ENCODE measurements at places on chromosomes 16 and 17.

DNA sequence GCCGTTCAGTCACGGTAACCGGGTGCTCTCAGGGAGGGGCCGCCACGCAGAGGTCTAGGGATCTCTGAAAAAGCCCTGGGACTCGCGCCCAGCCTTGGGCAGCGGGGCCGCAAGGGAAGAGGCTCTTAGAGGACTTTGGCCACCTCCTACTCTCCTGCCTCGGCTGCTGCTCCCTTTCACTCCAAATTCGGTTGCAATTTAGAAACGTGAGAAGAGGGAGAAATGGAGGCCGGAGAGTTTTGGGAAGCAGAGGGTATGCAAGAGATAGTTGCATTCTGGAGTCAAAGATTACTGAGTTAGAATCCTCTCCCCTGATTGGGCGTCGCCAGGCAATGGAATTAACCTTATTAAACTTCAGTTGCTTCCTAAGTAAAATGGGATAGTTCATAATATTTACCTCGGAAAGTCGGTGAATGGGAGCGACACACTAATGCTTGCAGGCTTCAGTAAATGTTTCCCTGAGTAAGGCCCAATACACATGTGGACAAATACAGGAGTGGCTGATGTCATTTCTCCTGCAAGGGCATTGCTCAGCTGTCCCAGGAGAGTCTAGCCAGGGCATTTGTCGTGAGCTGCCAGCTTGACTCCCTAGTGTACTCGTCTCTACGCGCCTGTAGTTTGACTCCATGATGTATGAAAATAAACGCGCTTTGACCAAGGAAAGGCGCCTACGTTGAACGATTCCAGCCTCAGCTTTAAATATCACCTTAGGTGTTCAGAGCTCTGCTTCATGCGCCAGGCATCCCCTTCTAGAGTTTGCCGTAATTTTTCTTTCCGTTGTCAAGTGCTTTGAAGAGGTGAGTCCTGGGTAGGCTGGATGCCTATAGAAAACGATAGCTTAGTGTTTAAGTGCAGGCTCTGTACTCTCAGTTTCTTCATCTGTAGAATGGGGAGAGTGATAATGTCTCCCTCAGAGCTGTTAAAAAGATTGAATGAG lies 667 bp downstream of the OGFOD1 start:
- DNase-seq = peak; percentile 49

DNA sequence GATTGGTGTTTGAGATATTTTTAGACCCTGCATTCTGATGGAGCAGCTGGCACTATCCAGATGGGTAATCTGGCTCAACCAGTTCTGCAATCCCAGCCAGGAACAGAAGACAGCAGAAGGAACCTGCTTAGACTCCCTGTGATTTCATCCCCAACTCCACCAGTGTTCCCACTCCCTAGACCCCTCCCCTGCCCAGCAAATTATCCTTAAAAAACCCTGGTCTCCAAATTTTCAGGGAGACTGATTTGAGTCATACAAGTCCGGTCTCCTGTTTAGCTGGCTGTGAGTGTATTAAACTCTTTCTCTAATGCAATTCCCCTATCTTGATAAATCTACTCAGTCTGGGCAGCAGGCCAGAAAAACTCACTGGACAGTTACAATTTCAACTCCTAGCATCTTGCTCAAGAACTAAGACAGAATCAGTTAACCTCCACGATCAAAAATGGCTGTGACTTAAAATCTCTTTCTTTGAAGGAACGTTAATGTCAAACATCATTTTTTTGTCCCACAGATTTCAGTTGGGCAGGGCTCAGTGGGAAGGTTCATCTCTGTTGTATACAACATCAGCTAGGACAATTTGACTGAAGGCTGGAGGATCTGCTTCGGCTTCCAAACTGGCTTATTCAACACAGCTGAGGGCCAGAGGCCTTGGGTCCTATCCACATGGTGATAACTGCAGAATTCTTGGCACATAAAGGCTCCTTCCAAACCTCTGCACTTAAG lies 4.9 kb upstream of the RBL2 start:
- DNase-seq = no peak

DNA sequence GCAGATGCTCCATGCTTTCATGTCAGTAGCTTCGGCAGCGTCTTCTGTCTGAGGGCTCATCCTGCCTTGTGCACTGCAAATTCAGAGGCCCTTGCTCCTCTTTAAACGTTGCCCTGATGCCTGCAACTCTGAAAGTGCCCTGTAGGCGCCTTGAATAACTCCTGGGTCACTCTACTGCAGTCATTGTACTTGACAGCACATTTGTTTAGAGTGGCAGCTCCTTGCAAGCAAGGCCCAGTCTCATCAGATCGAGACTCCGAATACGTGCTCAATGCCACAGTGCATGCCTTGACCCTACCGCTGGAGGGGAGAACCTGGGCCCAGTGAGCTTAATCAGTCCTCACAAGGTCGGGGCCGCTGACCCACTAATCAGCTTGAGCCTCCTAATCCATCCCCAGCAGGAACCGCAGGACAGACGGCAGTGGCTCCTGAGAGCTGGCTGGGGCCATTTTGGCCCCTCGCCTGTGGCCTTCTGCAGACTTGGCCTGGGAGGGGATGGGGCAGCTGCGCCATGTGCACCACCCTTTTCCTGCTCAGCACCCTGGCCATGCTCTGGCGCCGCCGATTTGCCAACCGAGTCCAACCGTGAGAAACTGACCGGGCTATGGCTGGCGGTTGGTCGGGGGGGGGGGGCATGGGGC lies at the start of gene PRCD:
Gene PRCD, plus strand, starts transcription at position 414 of the 641 bp plus-strand sequence. Its CDS starts 98 bp downstream, at position 512.
- DNase-seq = no peak

DNA sequence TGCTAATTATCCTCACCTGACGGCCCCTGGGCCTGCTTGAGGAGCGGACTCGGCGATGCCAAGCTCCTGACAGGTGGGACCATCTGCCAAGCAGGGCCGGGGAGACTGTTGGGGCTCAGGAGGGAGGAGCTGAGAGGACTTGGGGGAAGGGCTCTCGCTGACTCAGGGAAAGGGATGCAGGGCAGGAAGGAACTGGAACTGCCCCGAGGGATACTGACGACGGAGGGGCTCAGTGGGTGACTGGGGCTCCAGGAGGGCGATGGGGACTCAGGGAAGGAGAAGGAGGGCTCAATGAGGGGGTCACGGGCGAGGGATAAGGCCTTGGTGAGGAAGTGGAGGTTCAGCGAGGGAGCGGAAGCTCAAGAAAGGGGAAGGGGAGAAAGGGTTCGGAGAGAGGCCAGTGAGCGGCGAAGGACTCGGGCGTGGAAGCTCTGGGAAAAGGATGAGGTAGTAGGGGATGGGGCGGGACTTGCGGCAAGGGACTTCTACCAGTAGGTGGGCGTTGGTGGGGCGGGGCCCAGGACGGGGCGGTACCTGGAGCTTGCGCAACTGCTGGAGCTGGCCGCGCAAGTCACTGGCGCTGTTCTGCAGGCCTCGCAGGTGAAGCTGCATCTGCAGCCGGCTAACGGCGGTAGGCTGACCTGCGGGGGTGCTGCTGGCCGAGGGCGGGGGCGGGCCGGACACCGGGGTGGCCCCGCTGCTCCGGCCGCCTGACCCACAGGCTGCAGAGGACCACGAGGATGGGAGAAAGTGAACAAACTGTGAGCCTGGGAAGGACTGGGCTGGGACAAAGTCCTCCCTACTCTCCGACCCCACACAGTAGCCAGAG lies 46.5 kb downstream of the SRCIN1 start:
- peak; percentile 92 for DNase-seq

DNA sequence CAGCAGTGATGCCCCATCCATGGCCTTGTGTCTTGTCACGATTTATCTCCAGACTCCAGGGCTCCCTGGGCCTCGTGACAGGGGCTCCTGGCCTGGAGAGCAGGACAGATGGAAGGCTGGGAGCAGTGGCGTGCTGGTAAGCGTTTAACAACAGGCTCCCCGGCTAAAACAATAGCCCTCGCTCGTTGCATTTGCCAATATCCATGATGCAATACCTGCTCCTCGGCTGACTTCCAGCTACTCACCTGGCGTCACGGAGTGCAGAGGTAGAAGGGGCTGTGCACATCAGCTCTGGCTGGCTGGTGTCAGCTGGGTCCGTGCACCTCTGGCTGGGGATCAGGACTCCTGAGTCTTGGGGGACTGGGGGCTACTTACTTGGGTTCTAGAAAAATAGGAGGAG lies 1.5 kb upstream of the BICDL2 start:
- DNase-seq = no peak

GRCh38 chr17:58284613-58285421 lies 4.1 kb upstream of the MPO start:
- DNase-seq = peak; percentile 32

DNA sequence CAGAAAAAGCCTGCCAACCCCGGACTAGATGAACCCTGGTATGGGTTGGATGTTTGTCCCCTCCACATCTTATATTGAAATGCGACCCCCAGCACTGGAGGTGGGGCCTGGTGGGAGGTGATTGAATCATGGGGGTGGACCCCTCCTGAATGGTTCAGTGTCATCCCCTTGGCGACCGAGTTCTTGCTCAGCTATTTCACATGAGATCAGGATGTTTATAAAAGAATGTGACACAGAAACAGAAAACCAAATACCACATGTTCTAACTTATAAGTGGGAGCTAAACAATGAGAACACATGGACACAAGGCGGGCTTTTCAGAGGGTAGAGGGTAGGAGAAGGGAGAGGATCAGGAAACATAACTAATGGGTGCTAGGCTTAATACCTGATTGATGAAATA lies 576.0 kb upstream of the HSBP1 start:
- DNase-seq = no peak

- DNase-seq = no peak
Observed at GRCh38 chr17:68711858-68712257, 110.7 kb upstream of the FAM20A start.

DNA sequence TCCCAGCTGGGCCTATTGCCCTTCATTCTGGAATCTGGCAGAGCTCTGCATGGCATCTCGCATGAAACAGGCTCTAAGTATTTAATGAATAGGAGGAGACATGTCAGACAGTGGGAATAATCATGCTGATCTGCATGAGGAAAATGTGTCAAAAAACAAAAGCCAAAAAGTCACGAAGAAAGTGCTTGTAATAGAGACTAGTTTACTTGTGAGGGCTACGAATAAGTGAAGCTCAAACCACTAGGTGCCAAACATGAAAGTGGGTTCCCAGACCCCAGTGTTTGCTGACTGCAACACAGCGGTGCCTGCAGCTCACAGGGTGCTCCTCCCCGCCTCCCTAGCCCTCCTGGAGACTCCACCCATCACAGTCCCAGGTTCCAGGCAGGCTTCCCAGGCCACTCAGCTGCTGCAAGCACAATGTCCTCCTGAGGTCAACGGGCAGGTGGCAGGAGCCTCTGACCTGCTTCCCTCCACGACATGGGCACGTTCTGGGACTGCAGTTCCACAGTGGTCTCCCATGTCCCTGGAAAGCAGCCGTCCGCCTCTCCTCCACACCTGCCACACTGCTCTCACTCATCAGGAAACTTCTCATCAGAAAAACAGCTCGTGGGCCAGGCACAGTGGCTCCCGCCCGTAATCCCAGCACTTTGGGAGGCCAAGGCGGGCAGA lies 96.5 kb downstream of the ANKRD11 start:
- DNase-seq = no peak

DNA sequence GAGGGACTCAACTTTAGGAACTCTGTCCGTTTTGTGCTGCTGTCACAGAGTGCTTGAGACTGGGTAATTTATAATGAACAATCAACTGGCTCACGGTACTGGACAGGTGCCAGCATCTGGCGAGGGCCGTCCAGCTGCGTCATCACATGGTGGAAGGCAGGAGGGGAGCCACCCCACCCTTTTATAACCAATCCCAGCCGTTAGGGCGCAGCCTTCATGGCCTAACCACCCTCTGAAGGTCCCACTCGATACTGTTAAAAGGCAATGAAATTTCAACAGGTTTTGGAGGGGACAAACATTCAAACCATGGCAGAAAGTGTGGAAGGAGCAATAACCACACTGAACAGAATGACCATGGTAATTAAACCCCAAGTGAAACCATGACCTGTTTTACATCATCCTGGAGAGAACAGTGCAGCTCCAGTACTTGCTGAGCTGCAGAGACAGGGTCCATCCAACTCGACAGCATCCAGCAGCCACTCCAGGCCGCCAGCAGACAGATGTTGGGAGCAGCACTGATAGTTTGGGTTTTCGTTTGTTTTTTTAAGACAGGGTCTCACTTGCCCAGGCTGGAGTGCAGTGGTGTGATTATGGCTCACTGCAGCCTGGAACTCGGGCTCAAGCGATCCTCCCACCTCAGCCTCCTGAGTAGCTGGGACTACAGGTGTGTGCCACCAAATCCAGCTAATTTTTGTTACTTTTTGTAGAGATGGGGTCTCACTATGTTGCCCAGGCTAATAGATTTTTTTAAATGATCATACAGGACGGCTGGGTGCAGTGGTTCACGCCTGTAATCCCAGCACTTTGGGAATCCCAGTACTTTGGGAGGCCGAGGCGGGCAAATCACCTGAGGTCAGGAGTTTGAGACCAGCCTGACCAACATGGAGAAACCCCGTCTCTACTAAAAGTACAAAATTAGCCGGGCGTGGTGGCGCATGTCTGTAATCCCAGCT lies 11.0 kb downstream of the CHMP6 start:
- DNase-seq = no peak

- no peak for DNase-seq
Observed at GRCh38 chr17:22463110-22463850, 771.0 kb downstream of the KCNJ18 start.

- no peak for DNase-seq
Observed at GRCh38 chr17:16250635-16251034, 33.6 kb downstream of the PIGL start.

DNA sequence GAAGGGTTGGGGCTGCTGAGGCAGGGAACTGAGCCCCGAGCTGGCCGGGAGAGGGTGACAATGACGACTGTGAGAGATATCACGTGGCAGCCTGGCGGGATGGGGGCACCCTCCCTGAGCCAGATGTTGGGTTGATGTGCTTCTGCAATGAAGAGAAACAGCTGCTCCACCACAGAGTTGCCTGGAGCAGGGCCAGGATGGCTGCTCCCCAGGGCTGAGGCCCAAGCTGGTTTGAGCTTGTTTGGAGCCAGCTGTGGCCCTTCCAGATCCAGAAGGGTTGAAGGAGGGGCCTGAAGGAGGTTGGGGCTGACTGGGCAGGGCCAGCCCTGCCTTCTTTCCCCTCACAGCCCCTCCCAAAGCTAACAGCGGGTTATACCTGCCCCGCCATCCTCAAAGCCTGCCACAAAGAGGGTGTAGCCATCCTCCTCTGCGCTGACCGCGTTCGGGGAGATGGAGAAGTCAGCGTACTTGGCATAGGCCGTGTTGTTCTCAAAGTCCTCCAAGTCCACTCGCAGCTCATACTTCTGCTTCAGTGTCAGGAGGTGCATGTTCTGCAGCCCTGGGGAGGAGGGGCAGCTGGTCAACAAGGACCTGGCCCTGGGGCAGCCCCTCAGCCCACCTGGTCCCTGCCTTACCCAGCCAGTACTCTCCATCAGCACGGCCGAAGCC lies 2.1 kb downstream of the MFAP4 start:
- DNase-seq = no peak

- no peak for DNase-seq
Observed at GRCh38 chr17:60110586-60110985, 31.9 kb upstream of the HEATR6 start.

DNA sequence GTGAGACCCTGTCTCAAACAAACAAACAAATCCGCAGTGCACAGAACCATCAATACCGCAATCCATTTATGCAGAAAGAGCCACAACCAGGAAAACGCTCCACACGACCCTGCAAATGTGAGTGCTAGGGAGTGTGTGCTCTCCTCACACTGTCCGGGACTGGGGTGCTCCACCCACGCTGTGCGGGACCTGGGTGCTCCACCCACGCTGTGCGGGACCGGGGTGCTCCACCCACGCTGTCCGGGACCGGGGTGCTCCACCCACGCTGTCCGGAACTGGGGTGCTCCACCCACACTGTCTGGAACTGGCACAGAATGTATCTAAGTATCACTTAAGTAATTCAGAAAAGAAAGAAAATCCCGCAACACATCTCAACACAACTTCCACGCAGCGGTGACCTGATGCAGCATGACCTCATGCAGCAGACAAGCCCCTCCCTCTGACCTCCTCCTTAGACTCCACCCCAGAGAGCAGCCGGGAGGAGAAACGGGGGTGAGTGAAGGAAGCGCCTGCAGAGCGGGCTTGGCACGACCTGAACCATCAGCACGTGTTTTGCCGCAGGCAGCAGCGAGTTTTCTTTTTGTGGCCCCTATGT lies 38.5 kb downstream of the ZNF276 start:
- DNase-seq = no peak

All from activated CD8-positive, alpha-beta memory T cell treated with anti-CD3 and anti-CD28 coated beads, Interleukin-2, amount 10 ng/mL, durations not matched to agents 7 days and 5 days (primary cell).